PC-9 (cell line): ENCODE measurements at places on chromosomes 16 and 17. TPM values are rescaled to one million over a fixed set of nuclear protein-coding genes. Genes with fewer than 3 reads are reported as not detected.
A peak's percentile ranks its signal among the peaks of the same experiment; 100 is the strongest.

DNA sequence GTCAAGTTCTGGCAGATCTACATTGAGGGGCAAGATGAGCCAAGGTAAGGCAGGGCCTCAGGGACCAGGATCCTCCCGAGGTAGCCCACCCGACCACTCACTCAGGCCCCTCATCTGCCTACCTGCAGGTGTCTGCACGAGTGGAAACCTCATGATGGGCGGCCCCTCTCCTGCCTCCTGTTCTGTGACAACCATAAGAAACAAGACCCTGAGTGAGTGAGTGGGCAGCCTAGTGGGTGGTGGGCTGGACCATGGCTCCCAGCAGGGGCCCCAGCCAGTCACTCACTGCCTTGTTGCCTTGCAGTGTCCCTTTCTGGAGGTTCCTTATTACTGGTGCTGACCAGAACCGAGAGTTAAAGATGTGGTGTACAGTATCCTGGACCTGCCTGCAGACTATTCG lies 5.4 kb downstream of the EDC4 start:
- no peaks in the 10 kb centered on the region for H3K27me3 ChIP-seq
- no peak overlapping the region for H3K27ac ChIP-seq
- H3K36me3 ChIP-seq, result peaks cover 13% of the 10 kb centered on the region
- DNase-seq, result no peak
- peaks cover 11% of the 10 kb centered on the region; the same call in 1 of the 2 replicates for H3K4me1 ChIP-seq
- no peak overlapping the region for H3K4me3 ChIP-seq

DNA sequence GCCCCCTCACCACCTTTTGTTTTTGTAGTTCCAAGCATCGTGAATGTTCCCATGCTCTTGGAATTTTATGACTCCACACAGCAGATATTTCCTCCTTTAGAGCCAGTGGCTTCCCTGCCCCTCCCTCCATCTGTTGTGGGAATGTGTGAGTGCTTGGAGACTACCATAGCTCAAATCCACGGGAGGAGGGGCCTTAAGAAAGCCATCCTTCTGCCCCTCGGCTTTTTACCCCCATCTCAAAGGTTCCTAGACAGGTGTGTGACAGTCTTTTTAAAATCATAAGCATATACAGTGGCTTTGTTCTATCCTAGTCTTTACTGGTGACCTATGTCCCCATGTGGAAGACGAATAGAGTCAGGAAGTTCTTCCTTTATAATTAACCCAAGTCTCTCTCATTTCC lies 47.2 kb downstream of the YPEL2 start:
- no peak overlapping the region for H3K4me3 ChIP-seq
- no peaks in the 10 kb centered on the region for H3K27me3 ChIP-seq
- H3K4me1 ChIP-seq, result no peaks in the 10 kb centered on the region
- DNase-seq, result no peak
- H3K36me3 ChIP-seq, result no peaks in the 10 kb centered on the region

The TAT gene
- 0.13 and 0.50 TPM in 2 replicates for total RNA-seq

- H3K36me3 ChIP-seq, result no peaks in the 10 kb centered on the region
- no peak overlapping the region for H3K27ac ChIP-seq
- H3K4me1 ChIP-seq, result peaks cover 42% of the 10 kb centered on the region
- H3K4me3 ChIP-seq, result no peak overlapping the region; the same call in 1 of the 2 replicates
These were observed 79.9 kb upstream of the CBX4 start for GRCh38 chr17:79919164-79919585.

DNA sequence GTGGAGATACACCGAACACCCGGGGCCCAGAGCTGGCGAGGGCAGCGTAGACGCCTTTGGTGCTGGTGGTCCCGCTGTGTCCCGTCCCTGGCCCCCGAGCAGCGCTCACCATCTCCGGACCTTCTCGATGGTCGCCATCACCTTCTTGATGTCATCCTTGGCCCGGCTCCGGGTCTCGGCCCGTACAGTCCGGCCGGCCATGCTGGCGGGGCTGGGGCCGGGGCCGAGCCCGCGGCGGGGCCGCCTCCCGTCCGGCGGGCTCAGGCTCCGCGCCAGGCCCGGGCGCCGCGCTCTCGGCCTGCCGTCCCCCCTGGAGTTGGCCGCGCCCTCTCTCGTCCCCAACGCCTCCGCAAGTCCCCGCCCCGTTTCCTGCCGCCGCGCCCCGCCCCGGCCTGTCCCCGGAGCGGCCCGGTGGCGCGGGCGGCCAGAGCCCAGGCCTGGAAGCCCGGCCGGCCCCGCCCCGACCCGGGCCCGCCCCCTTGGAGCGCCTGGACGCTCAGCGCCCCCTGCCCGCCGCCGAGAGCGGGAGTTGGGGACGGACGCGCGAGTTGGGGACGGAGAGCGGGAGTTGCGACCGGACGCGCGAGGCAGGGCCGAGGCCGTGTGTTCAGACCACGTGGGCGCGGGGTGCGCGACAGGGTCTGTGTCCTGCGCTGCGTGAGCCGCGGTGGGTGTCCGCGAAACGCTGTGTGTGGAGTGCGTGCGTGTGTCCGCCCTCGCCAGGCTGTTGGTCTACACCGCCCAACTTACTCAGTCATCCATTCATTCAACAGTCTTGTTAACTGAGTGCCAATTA lies at the start of gene BCL7C:
BCL7C (minus strand) TSS at position 334 of the 796 bp plus-strand sequence; CDS start at position 201, 133 bp downstream.
- peak within 1 kb of the TSS; percentile 89 for H3K4me3 ChIP-seq
- no peaks in the 10 kb centered on the region for H3K36me3 ChIP-seq
- H3K4me1 ChIP-seq, result peaks cover 34% of the 10 kb centered on the region
- DNase-seq, result peak; percentile 73
- peak within 1 kb of the TSS; percentile 88 for H3K27ac ChIP-seq
- no peaks in the 10 kb centered on the region for H3K27me3 ChIP-seq

The ADGRG3 gene
- 0.25 TPM in 1 of 2 replicates, not detected in the other for total RNA-seq

GRCh38 chr17:65527381-65527780 lies 34.1 kb downstream of the AXIN2 start:
- peaks cover 20% of the 10 kb centered on the region for H3K4me1 ChIP-seq
- no peak overlapping the region for H3K27ac ChIP-seq
- H3K27me3 ChIP-seq, result no peaks in the 10 kb centered on the region
- H3K4me3 ChIP-seq, result no peak overlapping the region
- no peak for DNase-seq

DNA sequence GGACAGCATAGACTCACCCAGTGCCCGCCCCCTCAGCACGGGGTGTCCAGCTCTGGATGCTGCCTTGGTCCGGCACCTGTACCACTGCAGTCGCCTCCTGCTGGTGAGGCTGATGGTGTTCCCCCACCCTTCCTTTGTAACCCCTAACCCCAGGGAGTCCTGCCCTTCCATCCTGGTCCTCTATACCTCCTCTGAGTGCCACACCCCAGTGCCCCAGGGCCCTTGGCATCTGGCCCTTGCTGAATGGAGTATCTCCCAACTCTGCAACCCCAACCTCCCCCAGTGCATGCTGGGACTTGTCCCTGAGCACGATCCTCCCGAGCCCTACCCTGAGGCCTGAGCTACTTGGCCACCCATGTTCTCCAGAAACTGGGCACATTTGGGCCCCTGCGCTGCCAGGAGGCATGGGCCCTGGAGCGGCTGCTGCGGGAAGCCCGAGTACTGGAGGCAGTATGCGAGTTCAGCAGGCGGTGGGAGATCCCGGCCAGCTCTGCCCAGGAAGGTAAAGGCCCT lies 15.8 kb downstream of the RIPOR1 start:
- H3K27me3 ChIP-seq, result no peaks in the 10 kb centered on the region
- no peaks in the 10 kb centered on the region for H3K36me3 ChIP-seq
- no peaks in the 10 kb centered on the region for H3K4me1 ChIP-seq
- DNase-seq, result no peak
- no peak overlapping the region for H3K4me3 ChIP-seq

The LGALS9 gene
- total RNA-seq, result 11.2 and 14.5 TPM in 2 replicates

The IRX3 gene
- total RNA-seq, result 13.1 and 16.0 TPM in 2 replicates

The HIGD1B gene
- total RNA-seq, result not detected in 2 replicates

The TRIM47 gene
- 46.1 and 48.3 TPM in 2 replicates for total RNA-seq

- H3K4me3 ChIP-seq, result no peak overlapping the region
- no peaks in the 10 kb centered on the region for H3K36me3 ChIP-seq
- H3K4me1 ChIP-seq, result no peaks in the 10 kb centered on the region
- H3K27ac ChIP-seq, result no peak overlapping the region
These were observed 14.2 kb upstream of the NLRC3 start for GRCh38 chr16:3591436-3591803.

DNA sequence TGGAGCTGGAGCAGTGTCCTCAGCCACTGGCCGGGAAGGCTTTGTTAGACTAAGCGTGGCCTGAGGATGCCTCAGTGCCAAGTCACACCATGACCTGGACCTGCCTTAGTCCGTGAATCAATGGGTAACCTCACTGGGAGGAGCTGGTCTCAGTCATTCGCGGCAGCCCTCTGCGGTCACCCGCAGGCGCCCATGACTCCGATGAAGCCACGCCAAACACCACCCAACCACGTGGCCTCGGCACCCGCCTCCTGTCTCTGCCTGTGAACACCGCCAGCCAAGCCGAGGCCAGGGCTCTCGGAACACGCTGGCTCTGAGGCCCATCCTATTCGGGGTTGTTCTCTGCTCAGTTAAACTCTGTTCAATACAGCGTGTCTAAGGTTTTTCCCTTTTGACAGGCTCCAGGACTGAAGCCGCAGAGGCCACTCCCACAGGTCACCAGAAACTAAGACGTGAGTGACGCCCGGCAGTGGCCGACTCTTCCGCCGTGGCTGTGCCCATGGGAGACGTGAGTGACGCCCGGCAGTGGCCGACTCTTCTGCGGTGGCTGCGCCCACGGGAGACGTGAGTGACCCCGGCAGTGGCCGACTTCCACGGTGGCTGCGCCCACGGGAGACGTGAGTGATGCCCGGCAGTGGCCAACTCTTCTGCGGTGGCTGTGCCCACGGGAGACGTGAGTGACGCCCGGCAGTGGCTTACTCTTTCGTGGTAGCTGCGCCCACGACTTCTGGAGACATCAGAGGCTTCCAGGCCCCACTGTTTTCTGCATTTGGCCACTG lies 16.8 kb upstream of the PABPN1L start:
- H3K27ac ChIP-seq, result no peak overlapping the region
- H3K4me3 ChIP-seq, result no peak overlapping the region
- peaks cover 23% of the 10 kb centered on the region for H3K27me3 ChIP-seq
- no peaks in the 10 kb centered on the region for H3K36me3 ChIP-seq
- DNase-seq, result no peak
- H3K4me1 ChIP-seq, result no peaks in the 10 kb centered on the region

The C17orf50 gene
- not detected in 2 replicates for total RNA-seq

DNA sequence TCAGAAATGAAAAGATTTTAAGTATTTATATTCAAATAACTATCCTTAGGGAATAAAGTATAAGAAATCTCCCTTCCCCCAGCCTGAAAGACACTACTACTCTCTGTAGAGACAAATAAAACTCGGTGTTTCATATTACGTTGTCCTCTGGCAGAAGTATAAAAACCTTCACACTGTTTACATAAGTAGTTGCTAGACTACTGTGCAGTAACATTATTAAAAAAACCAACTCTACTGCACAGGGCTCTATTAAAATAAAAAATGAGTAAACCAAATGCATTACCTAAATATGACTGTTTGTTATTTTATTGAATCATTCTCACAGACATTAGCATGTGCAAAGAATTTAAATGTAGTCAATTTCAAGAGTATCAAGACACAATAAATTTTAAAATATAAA lies 67.4 kb downstream of the MED13 start:
- no peak overlapping the region for H3K27ac ChIP-seq
- no peaks in the 10 kb centered on the region for H3K4me1 ChIP-seq
- DNase-seq, result no peak
- H3K4me3 ChIP-seq, result no peak overlapping the region
- H3K27me3 ChIP-seq, result no peaks in the 10 kb centered on the region
- peaks cover 6% of the 10 kb centered on the region; the same call in 1 of the 2 replicates for H3K36me3 ChIP-seq

DNA sequence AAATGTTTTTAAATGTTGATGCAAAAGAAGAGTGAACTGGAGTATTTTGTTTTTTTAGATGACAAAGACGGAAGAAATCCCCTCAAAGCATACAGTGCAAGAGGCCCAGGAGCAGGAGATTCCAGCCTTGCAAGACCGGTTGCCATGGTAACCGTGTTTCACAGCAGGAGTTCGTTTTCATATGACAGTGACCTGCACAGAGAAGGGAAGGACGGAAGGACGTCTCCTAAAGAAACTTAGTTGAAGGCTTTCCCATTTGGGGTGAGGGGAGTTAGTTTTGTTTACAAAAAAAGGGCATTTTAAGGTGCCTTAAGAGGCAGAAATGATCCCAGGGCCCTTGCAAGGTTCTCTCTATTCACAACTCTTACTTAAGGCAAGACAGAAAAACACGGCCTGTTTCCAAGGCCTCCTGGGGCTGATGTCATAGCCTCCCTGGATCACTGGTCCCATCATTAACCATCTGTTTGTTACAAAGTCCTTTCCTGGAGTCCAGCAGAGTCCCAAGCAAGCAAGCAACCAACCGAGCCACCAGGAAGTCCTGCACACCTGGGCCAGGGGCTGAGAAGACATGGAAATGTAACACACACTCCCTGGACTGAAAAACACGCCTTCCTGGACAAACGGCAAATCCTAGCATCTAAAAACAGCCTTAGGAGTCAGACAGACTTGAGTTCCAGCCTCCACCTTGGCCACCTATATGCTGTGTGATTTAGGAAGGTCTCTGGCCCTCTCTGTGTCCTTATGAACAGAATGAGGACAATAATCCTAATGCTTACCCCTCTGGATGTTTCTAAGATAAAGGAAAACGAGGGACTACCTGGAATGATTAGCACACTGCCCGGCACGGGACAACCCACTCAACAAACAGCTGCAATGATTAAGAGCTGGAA lies 30.3 kb upstream of the RPH3AL start:
- H3K27me3 ChIP-seq, result no peaks in the 10 kb centered on the region
- no peak overlapping the region for H3K4me3 ChIP-seq
- H3K27ac ChIP-seq, result no peak overlapping the region

- H3K4me1 ChIP-seq, result no peaks in the 10 kb centered on the region
- DNase-seq, result no peak
- no peak overlapping the region for H3K4me3 ChIP-seq
- no peaks in the 10 kb centered on the region; the same call in 1 of the 2 replicates for H3K36me3 ChIP-seq
- H3K27ac ChIP-seq, result no peak overlapping the region
- no peaks in the 10 kb centered on the region for H3K27me3 ChIP-seq
These were observed 130.6 kb downstream of the NLK start for GRCh38 chr17:28173031-28173561.

The RAB37 gene
- total RNA-seq, result not detected in 2 replicates

- 0 out of 2 replicates have a peak, but pooled peaks cover 4% of the 10 kb centered on the region for H3K4me1 ChIP-seq
- H3K4me3 ChIP-seq, result no peak overlapping the region
- no peak for DNase-seq
- peaks cover 47% of the 10 kb centered on the region for H3K27me3 ChIP-seq
- H3K36me3 ChIP-seq, result no peaks in the 10 kb centered on the region
These were observed 9.2 kb downstream of the SEZ6 start for GRCh38 chr17:28996554-28997096.

The CD300LF gene
- not detected in 2 replicates for total RNA-seq

DNA sequence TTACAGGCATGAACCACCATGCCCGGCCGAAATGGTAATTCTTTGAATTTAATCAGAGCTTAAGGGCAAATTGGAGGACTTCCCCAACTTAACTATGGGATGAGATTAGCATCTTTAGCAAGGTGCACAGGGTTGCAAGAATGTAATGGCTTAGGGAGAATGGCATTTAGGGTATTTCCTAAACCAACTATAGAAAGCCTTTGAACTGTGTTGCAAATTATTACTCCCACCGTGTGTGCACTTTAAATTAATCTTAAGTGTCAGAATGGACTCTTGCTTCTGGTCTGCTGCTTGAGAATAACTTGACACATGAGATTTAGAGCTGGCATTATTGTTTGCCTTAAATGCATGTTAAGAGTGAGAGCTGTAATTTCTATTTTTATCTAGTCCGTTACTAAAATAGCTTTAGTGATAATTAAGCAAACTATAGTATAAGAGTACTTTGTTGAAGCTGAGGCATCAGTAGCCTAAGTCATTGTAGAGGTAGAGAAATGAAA lies 59.8 kb downstream of the TUBD1 start:
- H3K36me3 ChIP-seq, result no peaks in the 10 kb centered on the region
- H3K27me3 ChIP-seq, result no peaks in the 10 kb centered on the region
- no peak overlapping the region for H3K4me3 ChIP-seq

- no peak overlapping the region for H3K4me3 ChIP-seq
- H3K4me1 ChIP-seq, result no peaks in the 10 kb centered on the region
- DNase-seq, result no peak
- no peaks in the 10 kb centered on the region for H3K27me3 ChIP-seq
These were observed 90.7 kb downstream of the PITPNC1 start for GRCh38 chr17:67467500-67468455.
